Skeletal muscle tissue (tissue), 5 donors: ENCODE measurements at places on chromosomes 3 and 15. TPM values are rescaled to one million over a fixed set of nuclear protein-coding genes. Genes with fewer than 3 reads are reported as not detected.

MYZAP gene
- total RNA-seq, result 2.6 TPM

SLC22A13 gene
- total RNA-seq, result not detected

ALDH1A2 gene
- total RNA-seq, result 11.0 TPM

SLC22A14 gene
- total RNA-seq, result under 0.01 TPM

TGM5 gene
- not detected for total RNA-seq

NXPE3 gene
- total RNA-seq, result 11.0 TPM

TBC1D5 gene
- total RNA-seq, result 69.4 TPM

CAPN3 gene
- 675 TPM for total RNA-seq

RLBP1 gene
- 0.52 TPM for total RNA-seq

PLA1A gene
- total RNA-seq, result not detected

MB21D2 gene
- total RNA-seq, result 24.0 TPM

CX3CR1 gene
- total RNA-seq, result 3.1 TPM

PRR20G gene
- total RNA-seq, result not detected

BFSP2 gene
- 2.1 TPM for total RNA-seq

GP9 gene
- total RNA-seq, result not detected

ANKRD34C gene
- total RNA-seq, result not detected

C3orf70 gene
- total RNA-seq, result 4.2 TPM

TMEM207 gene
- not detected for total RNA-seq

NDN gene
- total RNA-seq, result 190 TPM

MRPL47 gene
- total RNA-seq, result 25.1 TPM

ALPK3 gene
- 33.4 TPM for total RNA-seq

CDCP1 gene
- total RNA-seq, result under 0.01 TPM

CCDC39 gene
- not detected for total RNA-seq

NBEAL2 gene
- 5.2 TPM for total RNA-seq

PLOD2 gene
- 22.4 TPM for total RNA-seq

COL7A1 gene
- total RNA-seq, result 2.1 TPM

CEP152 gene
- 2.6 TPM for total RNA-seq

SYNPR gene
- total RNA-seq, result not detected

SMAD6 gene
- 8.9 TPM for total RNA-seq

TRIM69 gene
- total RNA-seq, result 16.7 TPM

SH3GL3 gene
- 6.3 TPM for total RNA-seq

FAM227B gene
- total RNA-seq, result 7.8 TPM
